Erythroblast (primary cell): ENCODE measurements at places on chromosomes 7 and 10.

DNA sequence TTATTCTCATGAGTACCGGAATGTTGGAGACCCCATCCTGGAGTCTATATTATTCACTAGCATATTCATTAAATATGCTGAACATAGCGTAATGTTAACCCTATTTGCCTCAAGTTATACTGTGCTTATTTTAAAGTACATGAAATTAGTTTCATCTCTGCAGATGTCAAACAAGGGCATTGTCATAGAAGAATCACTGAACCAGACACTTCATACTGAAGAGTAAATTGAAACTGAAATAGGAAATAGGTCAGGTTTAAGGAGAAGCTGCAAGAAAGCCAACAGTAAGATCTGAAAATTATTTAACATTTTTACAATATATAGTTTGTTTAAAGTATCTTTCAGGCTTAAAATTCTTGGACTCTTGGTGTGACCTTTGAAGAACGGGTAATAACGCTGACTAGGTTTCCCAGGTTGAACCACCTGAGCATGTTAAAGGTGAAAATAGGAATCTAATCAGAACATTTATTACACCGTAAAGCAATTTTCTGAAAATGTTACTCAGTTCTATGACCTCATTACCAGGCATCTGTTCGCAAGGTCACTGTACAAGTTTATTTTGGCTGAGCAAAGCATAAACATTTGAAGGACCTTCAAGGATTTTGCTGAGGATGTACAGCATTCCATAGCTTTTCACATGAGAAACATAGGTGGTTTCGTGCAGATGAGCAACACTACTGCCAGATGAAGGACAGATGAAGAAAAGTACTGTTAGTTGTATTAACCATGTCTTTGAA is 82.7 kb downstream of the REEP3 start:
- no peak for DNase-seq

DNA sequence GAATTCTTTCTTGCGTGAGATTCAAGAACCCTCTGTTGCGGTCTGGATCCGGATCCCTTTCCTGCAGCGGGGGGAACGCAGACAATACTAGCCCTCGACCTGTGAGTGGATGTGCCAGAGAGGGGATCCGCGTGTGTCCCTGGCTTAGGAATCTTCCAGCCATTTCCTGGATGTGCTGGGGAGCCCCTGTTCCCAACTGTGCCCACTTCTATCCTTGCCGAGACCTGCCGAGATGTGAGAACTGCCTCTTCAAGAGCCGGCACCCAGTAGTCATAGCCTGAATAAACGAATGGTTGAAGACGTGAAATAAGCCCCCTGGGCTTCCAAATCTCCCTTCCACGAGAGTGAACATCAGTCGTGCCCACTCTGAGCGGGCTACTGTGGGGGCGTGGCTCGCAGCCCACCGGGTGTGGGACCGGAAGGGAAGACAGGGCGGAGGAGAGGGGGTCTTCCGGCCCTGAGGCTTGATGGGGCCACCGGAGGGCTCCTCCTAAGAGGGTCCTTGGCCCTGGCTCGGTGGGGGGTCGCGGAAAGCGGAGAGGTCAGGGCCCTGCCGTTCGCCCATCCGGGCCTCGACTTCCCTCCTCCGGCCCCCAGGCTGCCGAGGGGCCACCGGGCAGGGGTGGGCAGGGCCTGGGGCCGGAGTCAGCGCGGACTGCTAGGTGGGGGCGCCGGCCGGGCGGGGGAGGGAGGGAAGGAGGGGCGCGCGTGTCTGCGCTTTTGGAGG is 1.3 kb upstream of the CCDC136 start:
- no peak for DNase-seq

GRCh38 chr7:2872296-2872874 is 28.3 kb upstream of the GNA12 start:
- no peak for DNase-seq

- DNase-seq: no peak
Measured at GRCh38 chr10:113443141-113443925, 109.5 kb upstream of the HABP2 start.

DNA sequence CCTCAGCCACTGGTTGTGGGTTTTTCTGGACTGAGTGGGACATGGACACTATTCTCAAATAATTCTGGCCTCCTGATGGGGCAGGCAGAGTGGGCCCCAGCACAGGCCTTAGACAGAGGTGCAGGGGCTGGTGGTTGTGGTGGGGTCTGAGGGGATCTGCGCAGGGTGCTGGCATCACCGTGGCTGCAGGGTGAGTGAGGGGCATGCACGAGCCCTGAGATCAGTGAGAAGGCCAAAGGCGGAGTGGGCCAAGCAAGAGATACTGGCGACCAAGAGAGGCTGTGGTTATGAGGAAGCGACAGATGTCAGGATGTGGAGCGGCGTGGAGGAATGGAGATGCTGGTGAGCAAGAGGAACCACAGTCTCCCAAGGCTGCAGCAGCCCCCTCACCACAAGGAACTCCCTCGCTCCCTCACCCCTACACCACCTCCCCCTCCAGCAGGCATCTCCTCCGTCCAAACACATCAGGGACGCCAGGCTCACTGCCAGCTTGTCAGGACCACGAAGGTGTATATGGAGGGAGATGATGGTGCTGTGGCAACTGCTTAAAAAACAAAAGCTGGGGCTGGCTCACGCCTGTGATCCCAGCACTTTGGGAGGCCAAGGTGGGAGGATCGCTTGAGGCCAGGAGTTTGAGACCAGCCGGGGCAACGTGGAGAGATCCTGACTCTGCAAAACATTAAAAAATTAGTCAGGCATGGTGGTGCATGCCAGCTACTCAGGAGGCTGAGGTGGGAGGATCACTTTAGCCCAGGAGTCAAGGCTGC is 9.6 kb downstream of the PRF1 start:
- no peak for DNase-seq

GRCh38 chr10:110101464-110102144 is 93.8 kb downstream of the ADD3 start:
- no peak for DNase-seq

GRCh38 chr7:144854839-144855424 is 19.1 kb upstream of the TPK1 start:
- DNase-seq: peak; percentile 23

- DNase-seq: no peak
Measured at GRCh38 chr10:22976534-22976933, 48.7 kb downstream of the ARMC3 start.

GRCh38 chr10:67607472-67607871 is 88.5 kb downstream of the CTNNA3 start:
- no peak for DNase-seq

GRCh38 chr10:70863470-70864160 is 24.8 kb downstream of the PCBD1 start:
- DNase-seq: no peak

DNA sequence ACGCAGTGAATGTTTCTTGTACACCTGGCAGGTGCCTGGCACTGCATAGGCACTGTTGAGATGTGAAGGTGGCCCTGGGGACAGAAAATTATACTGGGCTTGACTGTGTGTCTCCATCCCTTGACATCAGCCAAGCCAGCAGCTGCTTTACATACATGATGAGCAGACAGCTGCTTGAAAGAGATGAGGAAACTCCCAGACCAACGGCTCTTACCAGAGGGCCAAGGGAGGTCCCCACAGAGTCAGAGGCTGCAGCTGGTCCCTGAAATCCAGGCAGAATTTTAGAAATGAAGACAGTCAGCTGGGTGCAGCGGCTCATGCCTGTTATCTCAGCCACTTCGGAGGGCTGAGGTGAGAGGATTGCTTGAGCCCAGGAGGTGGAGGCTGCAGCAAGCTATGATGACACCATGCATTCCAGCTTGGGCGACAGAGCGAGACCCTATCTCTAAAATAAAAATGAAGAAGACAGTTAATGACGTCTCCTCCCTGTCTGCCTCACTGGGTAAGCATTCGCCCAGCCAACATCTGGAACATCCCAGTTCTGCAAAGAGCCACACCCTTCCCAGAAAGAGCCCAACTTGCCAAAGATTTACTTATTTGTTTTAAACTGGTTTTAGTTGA is 17.6 kb downstream of the LIMK1 start:
- DNase-seq: peak; percentile 73

DNA sequence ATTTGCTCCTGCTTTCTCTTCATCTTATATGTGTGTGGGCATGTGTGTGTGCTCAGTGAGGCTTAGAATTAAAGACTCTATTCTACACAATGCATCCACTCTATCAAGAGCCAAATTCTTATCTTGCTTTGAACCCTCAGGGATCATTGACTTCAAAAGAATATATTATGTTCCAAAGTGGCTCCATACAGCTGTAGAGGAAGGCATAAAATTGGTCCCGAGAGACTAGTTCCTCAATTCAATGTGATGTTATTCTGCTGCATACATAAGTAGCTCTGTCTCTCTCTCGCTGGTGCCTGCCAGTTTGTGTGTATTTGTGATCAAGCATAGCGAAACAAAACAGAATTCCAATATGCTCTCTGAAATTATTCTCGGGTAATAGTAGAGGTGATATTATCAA is 997.9 kb upstream of the POT1 start:
- no peak for DNase-seq

DNA sequence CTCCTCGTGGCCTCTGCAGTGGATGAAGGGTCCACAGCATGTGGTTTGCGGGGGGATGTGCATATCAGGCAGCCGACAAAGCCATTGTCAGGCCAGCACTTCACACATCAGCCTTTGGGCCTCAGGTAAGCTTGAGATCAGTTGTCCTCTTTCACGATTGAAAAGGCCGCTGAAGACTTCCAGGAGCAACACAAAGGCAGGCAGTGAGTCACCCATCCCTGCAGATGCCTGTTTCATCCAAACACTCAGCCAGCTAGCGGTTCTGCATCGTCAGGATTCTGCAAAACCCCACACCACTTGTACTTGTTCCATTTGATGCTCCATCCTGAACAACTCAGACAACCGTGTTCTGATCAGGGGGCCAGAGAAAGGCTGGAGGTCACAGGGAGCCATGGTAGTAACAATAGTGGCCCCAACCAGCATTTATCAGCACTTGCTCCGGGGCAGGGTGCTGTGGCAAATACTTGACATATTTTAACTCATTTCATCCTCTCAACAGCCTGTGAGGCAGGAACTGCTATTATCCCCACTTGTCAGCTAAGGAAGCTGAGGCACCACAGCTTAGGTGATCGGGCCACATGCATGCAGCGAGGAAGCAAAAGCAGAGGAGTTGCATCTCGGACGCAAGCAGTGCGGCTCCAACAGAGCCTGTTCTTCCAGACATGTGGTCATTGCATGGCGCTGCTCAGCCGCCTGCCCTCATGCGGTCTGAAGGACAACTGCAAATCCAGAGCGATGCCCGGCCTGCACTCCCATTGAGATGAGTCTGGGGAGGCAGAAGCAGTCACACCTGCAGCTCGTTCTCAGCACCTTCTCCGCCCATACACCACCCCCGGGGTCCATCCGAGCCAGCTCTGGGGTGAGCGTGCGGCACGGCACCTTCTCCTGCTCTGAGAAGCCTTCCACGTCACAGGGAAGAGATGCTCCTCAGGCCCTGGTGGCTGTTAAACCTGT is 144.9 kb downstream of the PAXIP1 start:
- DNase-seq: no peak

- DNase-seq: no peak
Measured at GRCh38 chr7:103446049-103446520, at the start of gene SLC26A5. Gene SLC26A5 (minus strand): TSS chr7:103446207. CDS start chr7:103421514, 24,693 bp downstream.

DNA sequence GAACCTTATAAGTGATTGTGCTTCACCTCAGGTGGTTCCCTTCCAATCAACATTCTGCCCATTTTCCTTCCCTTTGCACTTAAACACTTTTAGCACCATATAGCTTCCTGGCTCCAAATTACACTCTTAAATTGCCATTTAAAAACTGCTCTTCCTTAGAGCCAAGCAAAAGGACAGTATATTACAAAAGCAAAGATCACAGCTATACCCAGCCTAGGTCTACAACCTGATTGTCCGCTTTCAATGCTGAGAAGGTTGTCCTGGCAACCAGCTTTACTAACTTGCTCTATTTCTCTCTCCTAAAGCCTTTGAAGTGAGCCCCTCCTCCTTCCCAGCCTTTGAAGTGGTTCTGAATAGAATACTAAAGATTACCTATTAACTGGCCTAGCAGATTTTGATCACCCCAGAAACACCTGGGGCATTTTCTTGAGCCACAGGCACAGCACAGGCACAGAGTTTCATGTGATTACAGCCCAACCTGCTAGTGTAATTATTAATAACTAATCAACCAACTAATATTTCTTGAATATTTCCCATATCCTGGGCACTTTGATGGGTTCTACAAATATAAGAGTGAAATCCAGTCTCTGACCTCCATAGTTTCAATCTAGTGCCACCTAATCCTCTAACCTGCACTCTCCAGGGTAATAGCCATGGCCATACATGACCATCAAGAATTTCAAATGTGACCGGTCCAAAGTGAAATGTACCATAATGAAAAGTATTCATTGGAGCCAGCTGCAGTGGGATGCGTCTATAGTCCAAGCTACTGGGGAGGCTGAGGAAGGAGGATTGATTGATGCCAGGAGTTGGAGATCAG is 63.6 kb upstream of the TRIM24 start:
- DNase-seq: no peak

- DNase-seq: no peak
Measured at GRCh38 chr7:1301882-1302251, 69.2 kb downstream of the UNCX start.

GRCh38 chr7:47570649-47571050 is 11.3 kb downstream of the TNS3 start:
- no peak for DNase-seq

DNA sequence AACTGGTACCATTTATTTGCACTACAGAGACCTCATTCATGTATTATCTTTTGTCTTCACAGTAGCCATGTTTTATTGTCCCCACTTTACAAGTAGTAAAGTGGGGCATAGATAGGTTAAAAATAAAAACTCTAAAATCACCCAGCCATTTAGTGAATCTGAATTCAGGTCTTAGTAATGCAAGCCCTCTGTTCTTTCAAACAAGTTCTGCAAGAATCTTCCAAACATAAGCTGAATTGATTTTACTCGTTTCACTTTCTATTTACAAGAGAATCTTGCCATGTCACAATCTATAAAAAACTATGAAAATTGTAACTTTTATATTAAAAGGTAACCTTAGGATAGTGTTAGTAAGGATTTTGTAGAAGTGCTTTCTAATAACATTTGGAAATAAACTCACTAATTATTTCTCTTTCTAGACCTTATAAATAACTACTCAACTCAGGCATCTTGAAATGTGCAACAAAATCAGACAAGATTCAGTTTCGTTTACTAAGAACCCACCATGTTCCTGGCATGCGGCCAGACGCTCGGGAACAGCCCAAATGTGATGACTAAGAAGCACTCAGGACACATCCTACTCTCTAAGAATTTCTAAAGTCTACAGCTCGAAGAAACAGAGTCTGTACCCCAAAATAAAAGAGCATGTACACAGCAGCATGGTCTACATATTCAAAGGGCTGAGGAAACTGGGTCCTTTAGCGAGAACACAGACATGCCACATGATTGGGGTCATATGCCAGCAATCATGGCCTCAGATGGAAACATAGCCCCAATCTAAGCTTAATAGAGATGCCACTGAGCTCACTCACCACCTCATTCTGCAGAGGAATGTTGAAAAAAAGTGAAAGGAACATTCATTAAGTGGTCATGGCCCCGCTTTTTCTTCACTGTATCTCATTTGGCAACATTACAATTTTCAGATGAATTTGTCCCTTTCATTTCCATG is 167.6 kb downstream of the AMPH start:
- DNase-seq: no peak

GRCh38 chr10:50367732-50368131 is 116.4 kb upstream of the ASAH2 start:
- peak; percentile 73 for DNase-seq
